ENCODE measurements at places on chromosomes 11 and 22. TPM values are rescaled to one million over a fixed set of nuclear protein-coding genes. Genes with fewer than 3 reads are reported as not detected.

DNA sequence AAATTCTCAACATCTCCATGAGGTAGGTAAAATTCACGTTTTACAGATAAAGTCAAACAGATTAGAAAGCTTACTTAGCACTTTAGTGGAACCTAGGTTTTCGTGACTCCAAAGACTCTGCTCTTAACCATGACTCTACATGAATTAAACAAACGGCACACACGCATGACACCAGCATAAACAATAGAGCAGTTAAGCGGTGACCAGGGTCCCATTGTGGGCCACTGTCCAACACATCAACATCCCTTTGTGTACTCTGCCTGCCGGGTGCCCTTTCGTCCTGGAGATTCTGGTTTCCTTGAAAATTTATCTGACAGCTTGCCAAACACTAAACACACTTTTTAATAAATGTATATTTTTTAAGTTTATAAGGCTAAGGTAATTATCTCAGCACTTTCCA, 941.7 kb downstream of the OPCML start:
- H3K27me3 ChIP-seq, result peaks cover 27% of the 10 kb centered on the region
- H3K4me1 ChIP-seq, result no peaks in the 10 kb centered on the region
- no peaks in the 10 kb centered on the region for H3K36me3 ChIP-seq
- no peak overlapping the region for H3K4me3 ChIP-seq

DNA sequence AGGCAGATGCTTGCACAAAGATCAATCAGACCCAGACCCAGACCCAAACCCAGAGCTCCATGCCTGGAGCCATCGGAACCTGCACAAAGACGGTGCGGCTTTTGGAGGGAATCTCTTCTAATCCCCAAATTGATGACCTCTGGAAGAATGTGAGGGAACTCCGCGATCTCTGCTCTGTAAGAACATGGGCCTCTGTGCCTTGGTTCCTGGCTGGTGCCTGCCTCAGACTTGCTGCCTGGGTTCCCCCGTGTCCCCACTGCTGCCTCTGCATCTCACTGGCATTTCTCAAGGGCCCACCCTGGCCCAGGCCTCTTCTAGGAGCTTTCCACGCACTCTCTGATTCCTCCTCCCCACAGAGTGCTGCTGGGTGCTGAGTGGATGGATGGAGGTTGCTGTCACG, 1044.4 kb downstream of the TBC1D22A start:
- no peaks in the 10 kb centered on the region for H3K4me1 ChIP-seq
- H3K27ac ChIP-seq, result no peak overlapping the region
- DNase-seq, result no peak
- H3K4me3 ChIP-seq, result no peak overlapping the region
- no peaks in the 10 kb centered on the region for H3K36me3 ChIP-seq

CASP5 gene
- total RNA-seq, result not detected

GRCh38 chr11:93623920-93624319, 37.6 kb upstream of the CEP295 start:
- H3K4me1 ChIP-seq, result no peaks in the 10 kb centered on the region
- H3K36me3 ChIP-seq, result no peaks in the 10 kb centered on the region
- no peak overlapping the region for H3K4me3 ChIP-seq
- DNase-seq, result no peak

FGF19 gene
- total RNA-seq, result not detected

DNA sequence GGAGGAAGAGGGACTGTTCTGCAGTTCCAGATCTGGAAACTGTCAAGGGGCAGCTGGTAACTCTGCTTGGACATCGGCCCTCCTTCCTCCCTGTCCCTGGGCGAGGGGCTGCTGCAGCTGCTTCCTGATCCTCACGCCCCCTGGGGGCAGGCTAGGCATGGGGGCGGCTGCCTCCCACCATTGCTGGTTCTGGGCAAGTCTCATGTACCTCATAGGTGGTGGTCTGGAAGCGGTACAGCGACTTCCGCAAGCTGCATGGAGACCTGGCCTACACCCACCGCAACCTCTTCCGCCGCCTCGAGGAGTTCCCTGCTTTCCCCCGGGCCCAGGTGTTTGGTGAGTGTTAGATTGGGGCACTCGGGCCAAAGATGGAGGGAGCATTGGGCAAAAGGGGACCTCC, 5.0 kb downstream of the SNX15 start:
- DNase-seq, result no peak
- peaks cover 8% of the 10 kb centered on the region for H3K4me1 ChIP-seq
- H3K4me3 ChIP-seq, result no peak overlapping the region
- no peaks in the 10 kb centered on the region for H3K27me3 ChIP-seq
- no peak overlapping the region for H3K27ac ChIP-seq

- H3K36me3 ChIP-seq, result no peaks in the 10 kb centered on the region
- no peak for DNase-seq
- no peaks in the 10 kb centered on the region for H3K27me3 ChIP-seq
- H3K27ac ChIP-seq, result no peak overlapping the region
- H3K4me1 ChIP-seq, result peaks cover 12% of the 10 kb centered on the region
Observed at GRCh38 chr11:40321537-40321936, 1137.9 kb downstream of the LRRC4C start.

SSTR3 gene
- not detected for total RNA-seq

DNA sequence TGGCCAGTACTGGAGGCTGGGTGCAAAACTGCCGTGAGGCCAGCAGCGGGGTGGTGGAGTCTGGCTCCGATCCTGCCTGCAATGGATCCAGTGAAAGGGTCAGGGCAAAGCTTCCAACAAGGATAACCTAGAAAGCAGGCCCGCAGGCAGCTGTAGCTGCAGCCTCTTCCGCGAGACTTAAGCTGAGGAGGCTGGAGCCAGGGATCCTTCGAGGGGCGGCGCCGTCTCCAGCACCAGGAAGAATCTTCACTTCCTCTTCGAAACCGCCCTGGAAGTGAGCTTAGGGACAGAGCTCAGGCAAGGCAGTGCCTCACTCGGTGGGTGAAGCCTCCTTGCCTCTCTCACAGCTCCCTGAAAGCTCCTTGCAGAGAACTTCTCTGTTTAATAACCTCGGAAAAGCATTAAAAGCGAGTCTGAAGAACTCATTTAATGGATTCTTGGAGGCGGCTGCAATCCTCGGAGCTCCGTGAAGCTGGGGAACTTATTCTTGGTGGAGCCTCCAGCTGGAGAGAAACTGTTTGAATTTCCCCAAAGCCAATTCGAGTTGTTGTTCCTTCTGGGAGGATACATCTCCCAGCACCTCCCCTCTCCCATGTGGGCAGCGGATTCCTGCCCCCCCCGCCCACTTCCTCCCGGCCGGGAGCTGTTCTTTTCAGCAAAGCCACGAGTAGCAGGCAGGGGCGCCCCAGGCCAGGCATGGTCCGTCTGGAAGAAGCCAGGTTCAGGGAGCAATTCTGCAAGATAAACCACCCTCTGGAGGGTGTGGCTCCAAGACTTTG, 169.9 kb downstream of the CTTN start:
- H3K27me3 ChIP-seq, result no peaks in the 10 kb centered on the region
- H3K27ac ChIP-seq, result peak overlapping the region; percentile 7
- H3K36me3 ChIP-seq, result no peaks in the 10 kb centered on the region
- peak overlapping the region; percentile 34 for H3K4me3 ChIP-seq
- peak; percentile 58 for DNase-seq
- H3K4me1 ChIP-seq, result peaks cover 4% of the 10 kb centered on the region

Data from A673 (cell line).